Stimulated activated CD8-positive, alpha-beta memory T cell treated with anti-CD3 and anti-CD28 coated beads, Interleukin-4, amount 100 ng/mL, for 24 hours (primary cell): ENCODE measurements at places on chromosomes 16 and 17.
A peak's percentile ranks its signal among the peaks of the same experiment; 100 is the strongest.

GRCh38 chr17:10062691-10063385, 135.6 kb downstream of the GAS7 start:
- DNase-seq = no peak

DNA sequence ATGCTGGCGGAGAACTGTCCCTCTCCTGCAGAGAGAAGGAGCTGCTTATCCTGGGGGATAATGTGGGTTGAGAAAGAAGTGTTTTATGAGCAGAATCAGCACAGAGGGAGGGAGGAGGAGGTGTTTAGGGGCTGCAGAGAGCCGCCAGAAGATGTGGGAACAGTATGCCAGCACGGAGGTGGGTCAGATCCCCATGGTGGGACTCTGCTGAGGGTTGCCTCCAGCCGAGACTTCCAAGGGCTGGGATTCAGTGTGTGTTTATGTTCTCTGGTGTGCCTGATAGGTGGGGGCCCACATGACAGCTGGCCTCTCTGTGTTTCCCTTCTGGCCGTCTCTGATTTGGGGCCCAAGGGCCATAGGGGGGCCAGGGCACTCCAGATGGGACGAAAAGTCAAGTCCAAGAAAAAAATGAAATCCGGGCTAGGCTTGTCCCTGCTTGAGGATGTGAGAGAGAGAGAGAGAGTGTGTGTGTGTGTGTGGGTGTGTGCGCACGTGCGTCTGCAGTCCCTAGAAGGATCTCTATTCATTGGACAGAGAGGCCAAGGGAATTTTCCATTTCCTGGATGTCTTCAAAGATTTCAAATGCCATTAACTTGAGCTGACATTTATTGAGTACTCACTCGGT, 21.6 kb downstream of the PRKCB start:
- DNase-seq = no peak

DNA sequence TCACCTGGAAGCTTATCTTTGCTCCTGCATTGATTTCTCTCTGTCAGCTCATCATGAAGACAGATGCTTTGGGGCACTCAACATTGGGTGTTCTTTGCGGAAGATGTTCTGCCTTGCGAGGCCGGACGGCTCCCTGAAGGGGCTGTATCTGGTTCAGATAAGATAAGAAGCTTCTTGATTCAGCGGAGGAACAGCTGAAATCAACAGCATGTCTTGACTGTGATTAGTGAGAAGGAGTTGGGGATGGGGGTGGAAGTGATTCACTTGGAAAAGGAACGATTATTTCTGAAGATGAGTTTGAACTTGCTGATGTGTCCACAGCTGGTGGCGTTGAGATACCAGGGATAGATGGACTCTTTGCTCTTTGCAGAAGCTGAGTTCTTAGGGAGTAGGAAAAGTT, 126.9 kb upstream of the WSCD1 start:
- no peak for DNase-seq

- peak; percentile 9 for DNase-seq
Measured at GRCh38 chr16:17273142-17273561, 197.6 kb downstream of the XYLT1 start.

- DNase-seq = no peak
Measured at GRCh38 chr16:4463522-4464163, 10.8 kb downstream of the NMRAL1 start.

DNA sequence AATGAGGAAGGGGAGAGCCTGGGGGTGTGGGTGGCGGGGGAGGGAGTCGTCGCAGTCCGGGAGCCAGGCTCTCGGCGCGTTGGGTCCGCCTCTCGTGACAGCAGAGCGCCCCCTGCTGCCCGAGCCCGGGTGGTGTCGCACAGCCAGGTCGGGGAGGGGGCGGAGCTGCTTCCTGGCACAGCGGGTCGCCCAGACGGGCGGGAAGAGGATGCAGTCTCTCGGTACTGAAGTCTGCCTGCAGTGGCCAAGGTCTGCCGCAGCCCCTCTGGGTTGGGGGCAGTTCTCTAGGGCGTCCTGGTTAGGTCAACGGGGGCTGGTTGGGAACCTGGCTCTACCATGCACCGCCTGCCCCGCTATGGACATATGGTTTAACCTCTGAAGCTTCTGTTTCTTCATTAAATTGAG, 38.2 kb upstream of the CCDC182 start:
- DNase-seq = peak; percentile 64

- DNase-seq = no peak
Measured at GRCh38 chr16:64133366-64133765, 988.5 kb downstream of the CDH11 start.

GRCh38 chr17:82120148-82120547, 22.1 kb upstream of the FASN start:
- DNase-seq = no peak

DNA sequence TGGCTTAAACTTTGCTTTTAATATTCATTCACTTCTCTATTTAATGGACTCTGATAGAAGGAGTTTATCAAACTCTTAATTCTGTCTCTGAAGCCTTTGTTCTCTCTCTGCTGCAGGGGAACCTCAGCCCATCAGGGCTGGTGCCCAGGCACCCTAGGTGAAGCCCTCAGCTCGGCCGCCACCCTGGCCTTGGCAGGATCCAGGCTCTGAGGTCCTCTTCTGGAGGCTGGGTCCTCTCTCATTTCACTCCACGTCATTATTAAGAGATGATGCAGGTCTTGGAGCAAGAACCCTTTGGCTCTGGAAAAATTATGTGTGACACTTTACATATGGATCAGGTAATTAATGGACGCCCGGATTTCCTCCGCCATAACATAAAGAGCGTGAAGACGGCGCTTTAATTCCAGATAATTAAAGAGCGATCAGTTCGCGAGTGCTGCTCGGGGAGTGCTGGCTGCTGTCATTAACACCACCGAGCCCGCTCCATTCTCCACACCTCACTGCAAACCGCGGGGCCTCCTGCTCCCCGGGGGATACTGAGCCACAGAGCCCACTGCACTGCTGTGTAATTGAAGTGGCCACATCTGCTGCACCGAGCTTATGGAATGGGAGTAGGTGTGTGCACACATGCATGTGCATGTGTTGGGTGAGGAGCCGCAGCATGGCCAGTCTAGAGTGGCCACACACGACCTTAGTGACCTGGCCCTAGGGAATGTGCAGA, 259.4 kb upstream of the TNRC6C start:
- DNase-seq = no peak

- no peak for DNase-seq
Measured at GRCh38 chr17:38425744-38426143, 2.5 kb upstream of the ARHGAP23 start.

DNA sequence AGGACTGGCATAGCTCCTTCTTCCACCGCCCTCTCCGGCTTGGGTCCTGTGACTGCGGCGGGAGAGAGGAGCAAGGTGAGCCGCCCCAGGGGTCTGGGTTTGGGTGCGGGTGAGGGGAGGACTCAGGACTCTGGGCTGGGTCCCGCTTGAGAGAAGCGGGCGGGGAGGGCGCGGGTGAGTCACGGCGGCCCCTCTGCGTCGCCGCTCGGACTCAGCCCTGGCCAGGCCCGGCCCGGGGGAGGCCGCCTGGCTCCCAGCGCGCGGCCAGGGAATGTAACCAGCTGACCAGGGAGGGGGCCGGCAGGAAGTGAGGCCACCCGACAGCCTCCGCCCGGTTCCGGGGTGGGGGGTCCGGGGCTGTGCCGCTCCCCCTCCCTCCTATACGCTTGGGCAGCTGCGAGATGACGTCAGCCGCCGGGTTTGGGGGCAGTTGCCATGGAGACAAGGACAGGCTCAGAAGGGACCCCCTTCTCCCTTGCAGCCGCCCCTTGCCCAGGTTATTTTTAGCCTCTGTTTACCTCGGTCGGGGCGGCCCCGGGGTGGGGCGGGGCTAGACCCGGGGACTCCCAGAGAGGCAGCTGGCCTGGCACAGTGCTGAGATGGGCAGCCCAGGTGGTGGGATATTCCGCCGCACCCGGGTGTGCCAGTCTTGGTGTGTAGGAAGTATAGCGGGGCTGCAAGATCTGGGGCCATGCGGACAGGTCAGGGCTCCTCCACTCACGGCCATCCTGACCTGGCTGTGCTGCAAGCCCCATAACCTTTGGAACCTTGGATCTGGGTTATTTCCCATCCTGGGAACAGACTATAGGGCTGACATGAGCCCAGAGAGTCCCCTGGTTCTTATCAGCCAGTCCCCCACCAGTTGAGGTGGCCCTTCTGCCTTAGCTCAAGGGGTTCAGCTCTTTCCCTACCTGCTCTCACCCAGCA, 1.6 kb downstream of the RIPOR1 start:
- peak; percentile 15 for DNase-seq

DNA sequence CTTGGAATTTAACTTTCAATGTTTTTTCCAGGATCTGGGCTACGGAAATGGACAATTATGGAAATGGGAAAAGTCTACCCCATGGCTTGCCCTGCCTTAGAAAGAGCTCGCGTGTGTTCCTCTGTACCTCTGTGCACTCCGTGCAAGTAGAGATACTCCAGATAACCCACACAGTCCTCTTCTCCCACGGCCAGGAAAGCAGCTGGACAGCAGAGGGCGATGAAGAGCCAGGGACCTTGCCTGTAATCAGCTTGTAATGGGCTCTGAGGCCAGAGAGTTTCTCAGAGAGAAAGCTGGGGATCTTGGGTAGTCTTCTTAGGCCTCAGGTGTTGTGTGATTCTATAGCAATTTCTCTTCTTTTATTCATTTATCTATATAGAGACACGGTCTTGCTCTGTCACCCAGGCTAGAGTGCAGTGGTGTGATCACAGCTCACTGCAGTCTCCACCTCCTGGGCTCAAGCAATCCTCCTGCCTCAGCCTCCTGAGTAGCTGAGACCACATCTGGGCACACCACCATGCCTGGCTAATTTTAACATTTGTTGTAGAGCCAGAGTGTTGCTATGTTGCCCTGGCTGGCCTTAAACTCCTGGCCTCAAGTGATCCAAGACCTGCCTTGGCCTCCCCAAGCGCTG, 2.4 kb upstream of the SOCS7 start:
- peak; percentile 81 for DNase-seq

DNA sequence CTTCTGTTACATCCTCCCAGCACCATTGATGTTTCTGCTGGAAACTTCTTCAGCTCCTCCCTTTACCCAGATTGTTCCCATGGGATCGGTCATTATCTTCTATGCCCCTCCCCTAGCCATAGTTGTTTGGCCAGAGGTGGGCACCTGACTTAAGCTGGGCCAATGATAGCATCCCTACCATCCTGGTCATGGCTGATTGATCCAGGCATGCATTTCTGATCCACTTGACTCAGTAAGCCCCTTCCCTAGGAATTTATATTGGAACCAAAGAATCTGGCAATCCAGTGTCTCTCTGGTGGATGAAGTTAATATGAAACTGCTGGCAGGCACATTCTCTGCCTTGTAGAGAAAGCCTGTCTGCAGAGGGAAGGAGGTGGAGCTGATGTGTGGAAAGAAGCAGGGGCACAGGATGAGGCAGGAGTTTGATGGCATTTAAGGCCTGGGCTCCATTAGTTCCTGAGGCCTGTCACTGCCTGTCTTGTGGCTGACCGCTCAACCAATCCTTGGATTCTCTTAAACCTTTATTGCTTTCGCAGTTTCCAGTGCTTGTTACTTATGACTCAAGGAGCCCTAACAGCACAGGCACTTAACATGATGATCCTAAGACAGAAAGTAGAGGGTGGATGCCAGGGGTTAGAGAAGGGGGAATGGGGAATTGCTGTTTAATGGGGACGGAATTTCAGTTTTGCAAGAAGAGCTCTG, 152.4 kb downstream of the ABCC12 start:
- no peak for DNase-seq

DNA sequence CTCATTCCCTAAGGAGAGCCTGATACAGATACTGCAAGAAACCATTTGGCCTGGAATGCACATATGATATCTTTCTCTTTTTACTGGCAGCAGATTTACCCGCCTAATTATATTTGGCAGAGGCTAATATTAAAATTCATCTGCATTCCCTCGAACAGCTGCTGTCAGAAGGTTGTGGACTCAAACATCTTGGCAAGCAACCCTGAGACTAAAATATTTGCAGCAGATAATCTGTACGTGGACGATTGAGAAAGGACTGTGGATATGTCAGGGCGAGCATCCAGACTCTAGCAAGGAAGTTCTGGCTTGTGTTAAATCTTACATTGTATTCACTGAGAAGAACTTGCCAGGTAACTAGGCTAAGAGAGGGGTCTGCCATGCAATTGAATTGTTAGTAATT, 65.2 kb downstream of the SNX20 start:
- DNase-seq = no peak
